ENCODE measurements at places on chromosomes 2 and 18.

GRCh38 chr18:12694032-12694431 is 8.5 kb downstream of the CEP76 start:
- no peak for DNase-seq

- no peak for DNase-seq
Measured at GRCh38 chr2:118097657-118098056, 9.4 kb downstream of the INSIG2 start.

GRCh38 chr2:64404743-64405142 is 49.2 kb upstream of the LGALSL start:
- peak; percentile 64 for DNase-seq

DNA sequence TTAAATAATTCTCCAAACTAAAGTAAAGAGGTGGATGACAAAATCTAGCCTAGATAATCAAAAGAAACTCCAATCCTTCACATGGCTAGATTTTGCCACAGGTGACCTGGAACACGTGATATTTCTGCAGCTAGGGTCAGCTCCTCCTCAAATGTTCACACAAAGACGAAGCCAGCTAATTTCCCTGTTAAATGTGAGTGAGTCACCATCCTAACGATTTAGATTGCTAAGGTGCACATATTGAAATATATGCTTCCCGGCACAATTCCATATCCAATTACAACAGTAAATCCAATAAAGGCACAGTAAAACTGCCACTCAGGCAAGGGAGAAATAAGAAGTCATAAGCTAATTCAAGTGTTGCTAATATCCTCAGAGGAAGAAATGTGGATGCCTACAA is 28.7 kb downstream of the IKZF2 start:
- no peak for DNase-seq

DNA sequence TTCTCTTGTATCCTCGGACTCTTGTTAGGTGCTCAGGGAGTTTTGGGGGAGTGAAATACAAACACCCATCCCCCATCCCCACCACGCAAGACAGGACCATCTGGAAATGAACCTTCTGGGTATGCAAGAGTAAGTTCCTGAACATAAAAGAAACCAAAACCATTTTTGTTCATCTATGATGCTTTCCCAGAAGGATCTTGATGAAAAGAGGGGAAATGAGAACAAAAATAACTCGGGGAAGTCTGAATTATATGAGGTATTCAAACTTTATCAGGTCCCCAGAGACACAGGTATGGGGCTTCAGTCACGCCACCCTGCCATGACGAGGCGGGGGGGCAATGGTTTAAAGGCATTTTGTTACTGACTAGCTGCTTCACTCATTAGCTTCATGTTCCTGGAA is 68.6 kb upstream of the DNMT3A start:
- DNase-seq, result no peak

DNA sequence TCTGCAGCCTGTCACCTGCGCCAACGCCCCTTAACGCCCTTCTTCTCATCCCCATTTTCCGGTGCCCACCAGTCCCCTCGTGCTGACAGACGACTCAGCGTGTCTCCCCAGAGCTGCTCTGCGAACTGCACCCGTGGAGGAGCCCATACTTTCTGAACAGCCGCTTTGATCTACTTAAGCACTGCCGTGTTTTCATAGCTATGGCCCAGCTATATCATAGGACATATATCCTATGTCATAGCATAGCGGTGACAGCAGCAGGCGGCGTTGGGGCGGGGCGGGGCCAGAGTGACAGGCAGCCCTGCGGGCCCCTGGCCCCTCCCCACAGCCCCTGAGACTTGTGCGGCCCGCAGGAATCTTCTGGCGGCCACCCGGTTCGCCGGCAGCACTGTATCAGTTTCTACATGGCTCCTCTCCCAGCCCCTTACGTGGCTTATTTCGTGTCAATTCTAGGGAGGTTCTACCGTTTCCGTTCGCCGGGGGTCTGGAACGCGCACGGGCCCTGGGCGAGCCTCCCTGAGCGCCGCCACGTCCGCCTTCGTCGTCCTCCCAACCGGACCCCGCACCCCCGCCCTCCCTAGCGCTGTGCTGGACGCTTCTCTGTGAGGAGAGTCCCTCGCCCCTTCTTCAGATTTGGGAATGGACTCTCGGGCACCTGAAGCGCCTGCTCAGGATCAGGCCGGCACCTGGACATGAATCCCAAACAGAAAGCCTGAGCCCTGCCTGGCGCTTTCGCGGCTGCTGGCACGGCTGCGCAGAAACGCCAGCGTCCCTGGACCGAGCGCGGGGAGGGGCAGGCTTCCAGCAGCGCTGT is 35.4 kb downstream of the PTPN18 start:
- peak; percentile 72 for DNase-seq

GRCh38 chr2:10404324-10405143 is 43.6 kb downstream of the ODC1 start:
- peak; percentile 33 for DNase-seq

DNA sequence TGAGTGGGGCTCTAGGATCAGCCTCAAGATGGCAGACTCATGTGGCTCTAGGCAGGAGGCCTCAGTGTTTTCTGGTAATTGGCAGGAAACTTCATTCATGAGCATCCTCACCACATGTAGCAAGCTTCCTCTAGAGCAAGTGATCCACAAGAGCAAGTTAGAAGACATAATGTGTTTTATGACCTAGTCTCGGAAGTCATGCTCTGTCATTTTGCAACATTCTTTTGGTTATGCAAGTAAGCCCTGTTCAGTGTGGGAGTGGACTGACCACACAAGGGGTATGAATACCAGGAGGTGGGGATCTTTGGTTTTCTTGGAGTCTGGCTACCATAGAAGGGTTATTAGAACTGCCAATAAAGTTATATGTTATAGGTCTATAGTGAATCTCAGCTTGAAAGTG is 66.8 kb upstream of the STK39 start:
- DNase-seq, result no peak

GRCh38 chr18:52367953-52368742 is 28.2 kb downstream of the DCC start:
- DNase-seq, result no peak

DNA sequence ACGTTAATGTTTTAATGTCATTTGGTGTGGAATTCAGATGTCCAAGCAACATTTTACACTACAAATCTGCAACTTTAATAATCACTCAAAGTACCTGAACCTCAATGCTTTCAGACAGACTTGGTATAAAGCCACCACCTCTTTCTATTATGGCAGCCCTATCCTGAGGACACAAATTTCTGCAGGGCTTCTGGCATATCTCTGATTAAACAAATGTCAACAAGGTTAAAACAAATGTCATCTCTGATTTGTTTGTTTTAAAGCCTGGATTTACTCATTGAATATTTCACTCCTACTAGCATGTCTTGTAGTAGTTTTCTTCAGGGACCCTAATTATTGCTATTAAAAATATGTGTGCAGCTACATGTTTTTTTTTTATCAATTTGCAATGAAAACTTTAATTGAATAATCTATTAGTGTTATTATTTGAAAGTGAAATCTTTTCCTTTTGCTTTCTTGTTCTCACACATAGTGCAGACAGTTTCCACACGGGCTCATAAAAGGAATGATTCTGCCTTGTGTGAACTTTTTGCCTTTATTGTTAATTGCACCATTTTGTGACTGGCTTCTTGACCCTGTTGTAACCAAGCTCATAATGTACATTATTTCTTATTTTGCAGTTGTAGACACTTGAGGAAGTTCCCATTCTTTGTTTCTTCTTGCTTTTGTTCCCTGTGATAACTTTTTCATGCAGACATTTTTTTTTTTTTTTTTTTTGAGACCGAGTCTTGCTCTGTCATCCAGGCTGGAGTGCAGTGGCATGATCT is 30.1 kb downstream of the IL37 start:
- DNase-seq, result no peak

DNA sequence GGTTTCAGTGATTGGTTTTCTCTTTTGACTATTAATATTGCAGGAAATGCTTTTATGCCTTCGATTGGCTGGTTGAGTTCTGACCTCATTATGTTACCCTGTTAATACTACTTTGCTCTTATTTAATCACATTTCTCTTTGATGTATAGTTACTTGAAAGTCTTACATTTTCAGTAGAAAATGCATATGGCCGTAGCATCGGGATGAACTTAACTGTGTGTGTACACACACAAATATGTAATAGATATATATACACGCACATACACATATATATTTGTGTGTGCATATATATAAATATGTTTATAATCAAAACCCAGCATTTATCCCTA is 1.6 kb downstream of the EPC2 start:
- no peak for DNase-seq

GRCh38 chr18:38009320-38009719 is 443.7 kb upstream of the CELF4 start:
- no peak for DNase-seq

DNA sequence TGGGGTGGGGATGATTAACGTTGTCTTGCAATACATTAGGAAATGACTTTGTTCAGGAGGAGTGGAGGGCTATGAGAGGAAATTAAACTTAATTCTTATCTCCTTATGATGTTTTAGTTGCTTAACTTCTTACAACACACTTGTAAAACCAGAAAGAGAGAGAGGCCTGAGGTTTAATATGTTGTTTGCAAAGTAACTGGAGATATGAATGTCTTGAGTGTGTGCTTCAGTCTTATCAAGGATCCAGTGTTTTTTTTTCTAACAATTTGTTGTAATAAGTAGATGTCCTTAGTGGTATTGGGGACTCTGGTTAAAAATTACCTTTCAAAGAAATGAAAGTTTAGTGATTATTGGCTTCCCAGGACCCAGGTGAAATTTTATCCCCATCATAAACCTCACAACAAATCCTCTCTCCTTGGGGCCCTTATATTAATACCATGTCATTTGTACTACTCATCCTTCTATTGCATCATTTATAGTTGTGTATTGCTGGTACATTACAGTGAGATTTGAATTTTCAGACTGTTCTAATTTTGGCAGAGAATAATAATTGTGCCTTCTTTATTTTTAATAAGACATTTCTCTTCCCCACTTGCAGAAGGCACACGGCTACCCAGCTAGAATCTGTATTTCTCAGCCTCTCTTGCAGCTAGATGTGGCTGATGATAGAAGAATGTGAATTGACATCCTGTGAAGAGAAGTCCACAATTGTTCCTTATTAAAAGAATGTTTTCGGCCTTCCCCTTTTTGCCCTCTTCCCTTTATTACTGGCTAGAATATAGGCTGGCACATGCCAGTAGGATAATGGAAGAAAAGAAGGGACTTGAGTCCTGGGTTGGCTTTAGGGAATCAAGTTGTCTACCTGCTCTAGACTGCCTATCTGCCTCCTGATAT is 91.9 kb upstream of the CXCR4 start:
- no peak for DNase-seq

- no peak for DNase-seq
Measured at GRCh38 chr2:105388971-105389381, 9.9 kb downstream of the FHL2 start.
